ENCODE measurements at places on chromosomes 12 and 14. TPM values are rescaled to one million over a fixed set of nuclear protein-coding genes. Genes with fewer than 3 reads are reported as not detected.

Gene LMNTD1
- not detected for total RNA-seq

Gene LRTM2
- not detected for total RNA-seq

Gene UBR7
- 53.4 TPM for total RNA-seq

Gene KCNJ8
- total RNA-seq, result 0.20 TPM

Gene DTD2
- 26.3 TPM for total RNA-seq

Gene PLBD2
- total RNA-seq, result 2.9 TPM

Gene SUDS3
- 42.9 TPM for total RNA-seq

Gene SDSL
- 1.5 TPM for total RNA-seq

Gene ALDH2
- 0.79 TPM for total RNA-seq

Gene HOXC9
- 5.6 TPM for total RNA-seq

Gene FITM1
- total RNA-seq, result 137 TPM

Gene FAM90A1
- not detected for total RNA-seq

Gene ACOT6
- not detected for total RNA-seq

Gene ACYP1
- 31.9 TPM for total RNA-seq

Gene TMEM119
- 19.1 TPM for total RNA-seq

Gene MANSC4
- not detected for total RNA-seq

Gene CAPZA3
- not detected for total RNA-seq

Gene KLRG1
- 2.3 TPM for total RNA-seq

Gene RERGL
- not detected for total RNA-seq

Gene YLPM1
- total RNA-seq, result 43.9 TPM

Gene APOF
- not detected for total RNA-seq

Gene CCDC92
- total RNA-seq, result 7.7 TPM

Gene PRB4
- not detected for total RNA-seq

Gene NPFF
- total RNA-seq, result 0.43 TPM

Gene ZFYVE1
- 7.8 TPM for total RNA-seq

Gene GNG2
- total RNA-seq, result 0.15 TPM

Gene MYH6
- not detected for total RNA-seq

Gene TMEM106C
- total RNA-seq, result 126 TPM

Gene KRT6C
- total RNA-seq, result not detected

Gene SLC8A3
- total RNA-seq, result 17.2 TPM

Gene SMOC1
- total RNA-seq, result 12.8 TPM

Gene TC2N
- total RNA-seq, result 0.41 TPM

Gene HAL
- not detected for total RNA-seq

Gene RNASE3
- not detected for total RNA-seq

Gene PLEKHH1
- total RNA-seq, result 0.30 TPM

Gene TAS2R42
- total RNA-seq, result not detected

Gene MAP4K5
- total RNA-seq, result 57.3 TPM

Gene SNX6
- 95.3 TPM for total RNA-seq

Gene HPD
- total RNA-seq, result not detected

Gene ZNF10
- 14.1 TPM for total RNA-seq

Gene SPATS2
- 67.6 TPM for total RNA-seq
